Fibroblast of lung (primary cell): ENCODE measurements at places on chromosomes 7 and 10. TPM values are rescaled to one million over a fixed set of nuclear protein-coding genes. Genes with fewer than 3 reads are reported as not detected.

Gene MYL10
- total RNA-seq, result not detected in 2 replicates

Gene CCDC3
- total RNA-seq, result 0.26 and 0.33 TPM in 2 replicates

Gene TRPV5
- not detected in 2 replicates for total RNA-seq

Gene SPDYE6
- total RNA-seq, result not detected in 2 replicates

Gene MDH2
- total RNA-seq, result 29.5 and 49.4 TPM in 2 replicates

Gene GNAT3
- not detected in 2 replicates for total RNA-seq

Gene DLX6
- under 0.01 TPM in 1 of 2 replicates, not detected in the other for total RNA-seq

Gene ZNF736
- total RNA-seq, result 5.9 and 10.2 TPM in 2 replicates

Gene AGMO
- not detected in 2 replicates for total RNA-seq

Gene MUC12
- 0.50 and 0.51 TPM in 2 replicates for total RNA-seq

Gene MRC1
- total RNA-seq, result under 0.01 TPM in 1 of 2 replicates, not detected in the other

Gene AKR1E2
- 5.6 and 11.7 TPM in 2 replicates for total RNA-seq

Gene LDB3
- under 0.01 TPM in 2 replicates for total RNA-seq

Gene TRIL
- 0.17 and 0.77 TPM in 2 replicates for total RNA-seq

Gene NANOS1
- total RNA-seq, result 1.0 and 1.2 TPM in 2 replicates

Gene TRIM50
- not detected in 2 replicates for total RNA-seq

Gene SLC18A3
- total RNA-seq, result not detected in 2 replicates

Gene NAT16
- not detected in 2 replicates for total RNA-seq

Gene AKR1C8
- total RNA-seq, result not detected in 2 replicates

Gene C10orf95
- under 0.01 and 0.17 TPM in 2 replicates for total RNA-seq

Gene GIMAP1
- under 0.01 TPM in 2 replicates for total RNA-seq

Gene IL15RA
- 9.2 and 13.7 TPM in 2 replicates for total RNA-seq

Gene GHRHR
- not detected in 2 replicates for total RNA-seq

Gene PNLIPRP3
- not detected in 2 replicates for total RNA-seq

Gene LIPA
- total RNA-seq, result 47.8 and 72.3 TPM in 2 replicates

Gene TRPV6
- total RNA-seq, result not detected in 2 replicates

Gene GJD4
- 0.17 TPM in 1 of 2 replicates, not detected in the other for total RNA-seq

Gene LHFPL3
- not detected in 2 replicates for total RNA-seq

Gene TMEM178B
- total RNA-seq, result under 0.01 TPM in 2 replicates

Gene SPDYE2B
- not detected in 2 replicates for total RNA-seq

Gene MINDY4
- 4.1 and 6.1 TPM in 2 replicates for total RNA-seq

Gene SLC26A3
- not detected in 2 replicates for total RNA-seq

Gene SUMF2
- total RNA-seq, result 199 and 229 TPM in 2 replicates

Gene ZNF804B
- not detected in 2 replicates for total RNA-seq

Gene VWDE
- total RNA-seq, result under 0.01 and 0.17 TPM in 2 replicates

Gene NUDCD3
- total RNA-seq, result 67.0 and 68.7 TPM in 2 replicates

Gene CHN2
- 0.33 and 1.3 TPM in 2 replicates for total RNA-seq

Gene SLK
- total RNA-seq, result 58.0 and 63.1 TPM in 2 replicates

Gene FOXL3
- total RNA-seq, result not detected in 2 replicates

Gene LIPN
- not detected in 2 replicates for total RNA-seq

Gene SLC13A4
- total RNA-seq, result 0.26 and 0.50 TPM in 2 replicates

Gene INMT
- 17.5 and 75.8 TPM in 2 replicates for total RNA-seq
